ENCODE measurements at places on chromosomes 4 and X.
A peak's percentile ranks its signal among the peaks of the same experiment; 100 is the strongest.

DNA sequence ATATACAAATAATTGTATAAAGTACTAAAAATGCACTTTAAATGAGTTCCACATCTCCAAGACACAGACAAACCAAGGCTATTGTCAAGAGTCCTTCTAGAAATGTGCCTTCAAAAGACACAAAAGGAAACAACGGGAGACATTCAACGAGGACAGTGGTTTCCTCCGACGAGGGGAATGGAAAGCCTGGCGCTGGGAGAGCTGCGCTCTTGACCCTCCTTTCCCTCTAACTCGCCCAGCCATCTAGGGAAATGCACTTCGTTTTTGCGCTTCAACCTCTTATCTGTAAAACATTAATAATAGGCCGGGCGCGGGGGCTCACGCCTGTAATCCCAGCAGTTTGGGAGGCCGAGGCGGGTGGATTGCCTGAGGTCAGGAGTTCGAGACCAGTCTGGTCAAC is 37.0 kb downstream of the ZFP42 start:
- no peak for DNase-seq

GRCh38 chr4:174119051-174119450 is 164.4 kb downstream of the FBXO8 start:
- no peak for DNase-seq

- DNase-seq, result no peak
Measured at GRCh38 chrX:48101443-48101842, 29.0 kb upstream of the SPACA5B start.

DNA sequence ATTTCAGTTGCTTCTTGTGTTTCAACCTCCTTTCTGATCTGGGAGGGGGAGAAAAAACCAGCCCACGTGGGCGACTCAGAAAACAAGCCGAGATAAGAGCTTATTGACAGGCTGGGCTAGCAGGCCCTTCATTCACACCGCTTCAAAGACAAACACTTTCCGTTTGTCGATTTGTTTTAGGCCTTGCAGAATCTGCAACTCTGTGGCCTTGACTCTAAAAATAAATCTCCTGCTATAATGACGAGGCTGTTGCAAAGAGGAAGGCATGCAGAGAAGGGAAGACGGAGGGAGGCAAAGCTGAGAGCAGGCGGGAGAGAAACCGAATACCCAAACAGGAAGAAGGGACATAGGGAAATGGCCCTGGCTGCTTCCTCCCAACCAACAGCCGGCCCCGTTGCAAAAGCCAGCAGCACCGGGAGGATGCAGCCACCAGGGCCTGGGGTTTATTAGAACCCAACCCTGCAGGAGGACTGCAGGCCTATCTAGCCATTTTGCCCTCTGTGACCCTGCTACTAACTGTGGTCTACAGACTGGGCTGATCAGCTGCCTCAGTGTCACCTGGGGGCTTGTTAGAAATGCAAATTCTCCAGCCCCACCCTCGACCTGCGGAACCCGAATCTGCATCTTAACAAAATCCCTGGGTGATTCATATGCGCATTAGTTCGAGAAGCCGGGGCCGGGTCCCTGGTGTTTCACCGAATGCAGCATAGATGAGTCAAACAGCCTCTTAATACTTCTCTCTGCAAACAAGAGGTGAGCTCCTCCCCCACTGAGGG is 325.5 kb downstream of the BCOR start:
- DNase-seq, result peak; percentile 69

DNA sequence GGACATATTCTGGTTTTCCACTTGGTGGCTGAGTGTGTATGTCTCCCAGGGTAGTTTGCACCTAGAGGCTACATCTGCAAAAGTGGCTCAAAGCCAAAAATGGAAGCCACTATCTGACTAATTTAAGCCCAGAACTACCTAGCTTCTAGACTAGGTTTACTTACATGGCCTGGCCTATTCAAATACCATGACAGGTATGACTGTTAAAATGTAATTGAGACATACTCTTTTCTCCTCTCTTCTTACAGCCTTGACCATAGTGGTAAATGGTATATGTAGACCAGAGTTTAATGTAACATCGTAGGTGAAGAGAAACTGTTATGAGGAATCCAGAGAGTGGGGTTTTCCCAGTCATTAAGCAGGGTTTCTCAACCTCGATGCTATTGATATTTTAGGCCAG is 2.6 kb upstream of the TRPC5 start:
- DNase-seq, result no peak

GRCh38 chrX:2485789-2486345 is 14.9 kb downstream of the DHRSX start:
- no peak for DNase-seq

DNA sequence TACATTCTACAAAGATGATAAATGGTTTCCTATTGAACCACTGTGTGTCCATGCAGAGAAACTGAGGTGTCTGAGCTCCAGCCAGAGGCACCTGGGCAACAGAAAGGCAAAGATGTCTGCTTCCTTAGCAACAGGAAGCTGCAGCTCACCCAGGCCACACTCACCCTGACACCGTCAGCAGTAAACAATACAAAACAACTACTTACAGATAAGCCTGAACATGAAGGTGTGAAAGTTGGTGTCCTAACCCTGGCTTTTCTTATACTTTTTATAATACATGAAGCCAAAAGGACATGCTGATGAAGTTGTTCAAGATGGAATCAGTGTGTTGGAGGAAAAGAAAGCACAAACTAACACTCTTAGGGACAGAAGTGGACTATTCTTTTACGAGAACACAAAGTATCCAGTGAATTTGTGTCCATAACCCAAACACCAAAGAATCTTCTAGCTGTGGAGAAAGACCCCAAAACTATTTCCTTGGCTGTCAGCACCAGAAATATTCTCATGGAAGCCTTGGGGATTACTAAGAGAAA is 117.3 kb downstream of the SYNPO2 start:
- DNase-seq, result no peak

- DNase-seq, result no peak
Measured at GRCh38 chrX:27466051-27466450, 2.9 kb upstream of the PPP4R3C start.

DNA sequence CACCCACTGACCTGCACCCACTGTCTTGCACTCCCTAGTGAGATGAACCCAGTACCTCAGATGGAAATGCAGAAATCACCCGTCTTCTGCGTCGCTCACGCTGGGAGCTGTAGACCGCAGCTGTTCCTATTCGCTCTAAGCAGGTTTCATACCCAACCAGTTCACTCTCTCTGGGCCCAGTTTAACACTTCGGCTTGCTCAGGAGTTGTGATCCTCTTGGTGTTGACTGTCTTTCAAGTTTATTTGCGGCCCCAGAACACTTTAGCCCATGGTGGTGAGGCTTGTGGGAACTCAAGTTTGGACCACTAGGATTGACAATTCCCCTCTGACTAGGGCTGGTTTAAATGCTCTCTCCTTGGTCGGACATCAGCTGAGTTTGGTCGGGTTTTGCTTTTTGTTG is 147.0 kb downstream of the DACH2 start:
- DNase-seq, result no peak

DNA sequence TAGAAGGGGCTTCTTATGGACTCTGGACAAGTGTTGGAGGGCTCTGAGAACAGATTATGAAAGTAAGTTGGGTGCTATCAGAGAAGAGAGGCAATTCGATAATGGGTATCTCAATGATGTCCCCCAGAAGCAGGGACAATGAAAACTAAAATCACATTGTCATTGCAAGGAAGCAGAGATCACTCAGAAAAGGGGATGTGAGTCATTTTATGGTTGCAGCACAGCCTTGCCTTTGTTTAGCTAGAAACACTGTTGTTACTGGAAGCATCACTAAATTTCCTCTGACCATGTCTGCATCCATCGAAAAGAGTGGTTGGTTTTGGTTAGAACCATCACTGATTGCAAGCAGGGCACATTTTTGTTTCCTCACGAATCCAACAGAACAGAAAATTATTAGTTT is 246.8 kb upstream of the NWD2 start:
- DNase-seq, result no peak

- no peak for DNase-seq
Measured at GRCh38 chr4:80045786-80046185, 27.2 kb downstream of the ANTXR2 start.

- DNase-seq, result no peak
Measured at GRCh38 chrX:63258144-63258543, 93.0 kb downstream of the SPIN4 start.

- DNase-seq, result no peak
Measured at GRCh38 chr4:138897811-138898226, 117.8 kb upstream of the NOCT start.

GRCh38 chrX:40068048-40068447 is 29.7 kb downstream of the BCOR start:
- DNase-seq, result no peak

GRCh38 chrX:18351784-18352183 is 2.7 kb downstream of the SCML2 start:
- DNase-seq, result no peak

DNA sequence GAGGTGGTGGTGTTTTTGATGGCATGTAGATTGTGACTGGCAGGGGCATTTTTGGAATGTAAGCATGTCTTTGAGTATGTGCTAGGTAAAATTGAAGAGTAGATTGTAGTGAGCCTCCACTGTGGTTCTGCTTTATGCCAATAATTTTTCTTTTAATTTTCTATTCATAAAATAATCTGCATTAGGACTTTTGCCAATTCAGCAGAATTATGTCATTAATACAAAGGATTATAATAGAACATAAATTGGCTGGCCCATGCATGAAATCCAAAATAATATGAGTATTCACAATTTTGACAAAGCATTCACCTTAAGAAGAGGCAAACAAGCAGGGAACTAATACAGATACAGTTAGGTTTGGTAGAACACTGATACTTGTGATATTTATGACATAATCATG is 14.9 kb upstream of the TMPRSS11E start:
- no peak for DNase-seq

DNA sequence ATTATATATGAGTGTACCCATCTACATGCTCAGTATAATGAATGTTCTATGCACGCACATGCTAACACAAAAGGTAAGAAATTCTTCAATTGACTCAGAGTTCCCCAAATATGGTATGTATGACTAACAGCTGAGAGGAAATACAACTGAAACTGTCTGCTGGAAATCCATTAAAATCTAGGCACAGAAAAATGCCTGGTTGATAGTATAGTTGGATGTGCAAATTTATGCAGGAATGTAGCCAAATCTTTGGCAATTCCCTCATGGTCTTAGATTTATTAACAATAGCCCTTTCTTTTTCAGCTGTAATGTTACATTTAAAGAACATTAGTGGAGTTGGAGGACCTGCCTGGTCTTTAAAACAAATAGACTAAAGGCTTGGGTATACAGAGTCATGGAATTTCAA is 5.5 kb downstream of the CAMK2D start:
- DNase-seq, result no peak

DNA sequence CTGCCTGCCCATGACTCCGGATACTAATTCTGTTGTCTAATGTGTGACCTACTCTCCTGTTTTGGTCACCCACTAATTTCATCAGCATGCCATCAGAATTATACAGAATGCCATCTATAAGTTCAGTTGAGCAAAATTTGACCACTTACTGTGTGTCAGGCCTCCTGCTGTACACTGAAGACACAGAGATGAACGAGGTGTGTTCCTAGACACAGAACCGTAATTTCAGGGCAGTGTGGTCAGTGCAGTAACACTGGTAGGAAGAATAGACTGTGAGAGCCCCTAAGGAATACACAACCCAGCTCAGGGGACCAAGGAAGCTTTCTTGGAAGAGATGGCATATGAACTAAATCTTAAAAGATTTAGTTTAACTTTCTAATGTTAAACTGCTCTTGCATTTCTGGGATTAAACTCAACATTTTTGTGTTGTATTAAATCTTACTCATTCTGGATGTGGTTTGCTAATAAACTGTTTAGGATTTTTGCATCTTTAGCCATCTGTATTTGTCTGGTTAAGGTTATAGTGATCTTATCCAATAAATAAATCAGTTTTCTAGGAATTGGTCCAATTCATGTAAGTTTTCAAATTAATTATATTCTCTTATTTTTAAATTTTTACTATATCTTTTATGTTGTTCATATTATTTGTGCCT is 34.3 kb downstream of the KANTR start:
- no peak for DNase-seq

- DNase-seq, result no peak
Measured at GRCh38 chr4:163343604-163344146, at the start of gene NPY5R. Gene NPY5R, plus strand, starts transcription at chr4:163343892. Its CDS starts 6,382 bp downstream, at chr4:163350274.

DNA sequence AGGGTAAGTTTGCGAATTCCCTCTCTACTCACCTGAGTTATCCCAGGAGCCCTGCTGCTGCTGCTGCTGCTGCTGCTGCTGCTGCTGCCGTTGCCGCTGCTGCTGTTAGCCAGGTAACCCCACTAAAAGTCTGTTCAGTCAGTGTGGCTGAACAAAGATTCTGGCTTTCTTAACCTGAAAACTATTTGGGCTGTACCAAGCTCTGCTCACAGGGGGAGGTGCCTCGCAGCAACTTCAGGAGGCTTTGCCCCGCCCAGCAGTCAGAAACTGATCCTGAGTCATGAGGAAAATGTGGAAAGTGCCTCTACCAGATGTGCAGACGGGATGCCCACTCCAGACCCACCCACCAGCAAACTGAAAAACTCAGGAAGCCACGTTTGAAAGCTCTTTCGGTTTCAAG is at the start of gene CAPN6:
CAPN6 (minus strand) TSS at position 145 of the 400 bp plus-strand sequence. CDS start 6,547 bp downstream, outside the sequence.
- DNase-seq, result no peak

DNA sequence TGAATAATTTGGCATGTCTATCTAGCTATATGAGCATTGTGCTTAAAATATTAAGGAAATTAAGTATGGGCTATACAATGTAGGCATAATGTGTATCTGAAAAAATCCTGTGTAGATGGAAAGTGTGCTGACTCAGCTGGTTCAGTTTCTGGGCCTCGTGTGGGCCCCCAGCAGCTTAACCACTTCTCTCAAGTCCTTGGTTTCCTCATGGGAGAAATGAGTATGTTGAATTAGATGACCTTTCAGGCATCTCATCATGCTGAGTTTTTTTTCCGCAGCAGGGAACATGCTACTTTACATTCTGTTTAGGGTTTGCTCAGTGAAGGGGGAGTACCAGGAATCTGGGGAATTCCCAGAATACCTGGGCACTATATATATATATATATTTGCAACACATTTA is 30.5 kb downstream of the RHOH start:
- DNase-seq, result peak; percentile 75

DNA sequence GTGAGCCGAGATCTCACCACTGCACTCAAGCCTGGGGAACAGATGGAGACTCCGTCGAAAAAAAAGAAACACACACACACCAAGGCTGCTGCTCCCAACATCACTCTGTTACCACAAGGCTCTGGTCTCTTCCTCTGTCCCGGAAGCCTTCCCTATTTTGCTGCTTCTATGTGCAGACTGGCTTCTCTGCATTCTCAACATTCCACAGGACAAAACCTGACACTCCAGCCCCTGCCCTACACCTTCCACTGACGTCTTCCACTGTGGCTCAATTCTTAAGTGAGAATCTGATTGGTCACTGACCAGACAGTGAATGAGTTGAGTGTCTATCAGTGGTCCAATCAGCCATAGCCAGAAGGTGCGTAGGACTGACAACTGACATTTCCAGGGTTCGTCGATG is 5.9 kb downstream of the ODAPH start:
- DNase-seq, result no peak

GRCh38 chrX:68827848-68828624 is 785 bp upstream of the EFNB1 start:
- DNase-seq, result peak; percentile 81

Data from activated CD4-positive, alpha-beta T cell treated with anti-CD3 and anti-CD28 coated beads, Interleukin-2, amount 50 U/mL, for 48 hours (primary cell).